Fibroblast of mammary gland (primary cell): ENCODE measurements at places on chromosomes 7 and 10.

DNA sequence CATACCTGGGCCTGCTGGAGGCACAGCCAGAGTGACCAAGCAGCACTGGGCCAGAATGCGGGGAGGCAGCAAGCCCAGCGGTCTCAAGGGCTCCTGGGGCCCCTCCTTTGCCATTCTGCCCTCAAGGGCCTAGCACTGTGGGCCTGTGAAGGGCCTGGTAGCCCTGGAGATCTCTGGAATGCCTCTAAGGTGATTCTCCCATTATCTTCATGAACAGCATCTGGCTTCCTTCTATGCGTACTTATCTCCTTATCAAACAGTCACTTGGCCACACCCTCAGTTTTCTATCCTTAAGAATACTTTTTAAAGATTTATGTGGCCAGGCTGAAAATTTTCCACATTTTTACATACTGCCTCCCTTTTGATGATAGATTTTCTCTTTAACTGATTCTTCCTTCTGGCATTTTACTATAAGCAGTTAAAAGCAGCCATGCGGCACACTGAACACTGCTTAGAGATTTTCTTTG is 67.5 kb upstream of the CCNY start:
- DNase-seq, result no peak

- no peak for DNase-seq
These were observed 21.9 kb upstream of the CDCA7L start for GRCh38 chr7:21967598-21968003.

DNA sequence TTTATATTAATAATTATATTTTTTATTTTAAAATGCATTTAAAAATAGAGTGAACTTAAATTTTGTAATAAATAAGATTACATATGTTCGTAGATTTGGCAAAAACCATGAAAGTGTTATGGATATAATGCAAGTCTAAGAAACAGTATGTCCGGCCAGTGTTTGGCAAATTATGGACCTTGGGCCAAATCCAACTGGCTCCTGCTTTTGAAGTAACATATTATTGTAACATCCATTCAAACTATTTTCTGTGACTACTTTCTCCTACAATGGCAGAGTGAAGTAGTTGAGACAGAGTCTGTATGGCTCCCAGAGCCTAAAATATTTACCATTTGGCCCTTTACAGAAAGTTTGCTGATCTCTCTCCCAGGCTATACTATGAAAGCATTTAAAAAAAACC is 38.9 kb downstream of the TMEM229A start:
- no peak for DNase-seq

- no peak for DNase-seq
These were observed 20.0 kb downstream of the HYAL4 start for GRCh38 chr7:123864966-123865365.

GRCh38 chr10:15901889-15902288 is 41.6 kb upstream of the MINDY3 start:
- DNase-seq, result no peak

GRCh38 chr10:26543567-26544306 is 105.6 kb downstream of the APBB1IP start:
- DNase-seq, result peak; percentile 3

GRCh38 chr7:82389876-82390275 is 53.7 kb downstream of the CACNA2D1 start:
- peak; percentile 16 for DNase-seq
